ENCODE measurements at places on chromosomes 11 and 22.
A peak's percentile ranks its signal among the peaks of the same experiment; 100 is the strongest.

DNA sequence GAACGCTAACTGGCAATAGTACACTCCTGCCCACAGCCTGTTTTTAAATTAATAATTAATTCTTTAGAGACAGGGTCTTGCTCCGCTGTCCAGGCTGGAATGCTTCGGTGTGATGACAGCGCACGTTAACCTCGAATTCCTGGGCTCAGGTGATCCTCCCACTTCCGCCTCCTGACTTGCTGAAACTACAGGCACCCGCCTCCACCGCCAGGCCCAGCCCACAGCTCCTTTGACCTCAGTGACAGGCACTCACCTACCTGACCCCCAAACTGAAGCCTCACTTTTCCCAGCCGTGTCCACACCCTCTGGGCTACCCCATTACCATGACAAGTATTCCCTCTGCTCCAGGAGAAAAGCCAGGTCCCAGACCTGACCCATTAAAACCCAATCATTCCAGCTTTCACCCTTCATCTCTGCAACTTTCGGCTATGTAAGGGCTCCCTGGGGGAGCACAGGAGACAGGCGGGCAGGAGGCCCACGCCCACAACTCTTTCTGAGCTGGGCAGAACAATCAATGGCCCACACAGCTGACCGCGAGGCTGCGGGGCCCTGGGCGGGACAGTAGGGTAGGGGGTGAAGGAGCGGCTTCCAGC is 730 bp downstream of the LMNTD2 start:
- no peak for DNase-seq

DNA sequence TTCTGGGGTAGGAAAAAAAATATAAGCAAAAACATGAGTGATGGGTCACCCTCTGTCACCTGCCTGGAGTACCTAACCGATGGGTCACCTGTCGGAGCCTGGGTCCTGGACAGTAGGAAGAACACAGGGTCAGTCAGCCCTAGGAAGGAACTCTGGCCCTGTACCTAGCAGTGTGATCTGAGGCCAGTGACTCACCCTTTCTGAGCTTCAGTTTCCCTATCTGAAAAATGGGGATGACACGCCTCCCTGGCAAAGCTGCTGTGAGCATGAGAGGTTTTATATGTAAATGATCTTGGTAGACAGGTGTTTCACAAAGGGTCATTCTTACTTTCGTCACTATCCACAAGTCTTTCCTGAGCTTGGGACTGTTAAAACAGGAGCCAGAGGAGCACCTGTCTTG is 182.0 kb downstream of the ST3GAL4 start:
- DNase-seq: no peak

GRCh38 chr22:39990686-39991085 is 4.1 kb upstream of the FAM83F start:
- DNase-seq: no peak

- DNase-seq: no peak
These were observed 37.3 kb downstream of the ABCC8 start for GRCh38 chr11:17439316-17439782.

DNA sequence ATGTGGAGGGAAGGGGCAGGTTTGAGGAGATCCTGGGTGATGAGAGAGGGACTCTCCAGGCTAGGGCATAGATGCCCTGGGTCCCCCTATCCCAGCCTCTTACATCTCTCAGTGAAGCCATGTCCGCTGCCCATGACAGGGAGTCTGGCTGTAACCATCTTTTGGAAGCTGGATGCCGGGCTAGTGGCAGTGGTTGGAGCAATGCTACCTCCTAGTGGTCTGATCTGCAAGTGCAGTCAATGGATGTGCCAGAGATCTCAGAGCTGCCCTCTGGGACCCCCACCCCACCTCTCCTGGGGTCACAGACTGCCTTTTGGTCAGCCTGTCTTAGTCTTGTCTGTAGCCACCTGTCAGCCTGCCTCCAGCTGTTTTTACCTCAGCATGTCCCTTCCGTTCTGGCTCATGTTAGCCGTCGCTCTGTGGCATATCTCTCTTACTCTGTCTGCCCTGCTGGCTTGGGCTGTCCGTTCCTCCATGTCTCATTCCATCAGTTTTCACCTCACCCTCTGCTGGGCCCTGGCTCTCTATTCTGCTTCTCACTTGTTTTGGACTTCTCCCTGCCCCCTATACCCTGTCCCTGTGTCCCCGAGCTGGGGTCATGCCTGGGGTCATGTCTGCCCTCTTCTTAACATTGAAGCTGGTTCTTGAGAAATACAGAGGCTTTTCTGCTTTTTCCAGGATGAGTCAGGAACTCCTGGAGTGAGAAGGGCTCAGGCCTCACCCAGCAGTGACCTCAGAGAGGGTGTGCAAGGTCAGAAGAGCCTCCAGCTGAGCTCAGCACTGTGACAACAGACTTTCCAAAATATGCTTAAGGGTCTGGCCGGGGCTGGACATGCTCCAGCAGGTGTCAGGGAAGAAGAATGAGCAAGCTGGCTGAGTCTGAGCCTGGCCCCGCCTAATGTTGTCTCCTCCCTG is 52.0 kb upstream of the THY1 start:
- peak; percentile 24 for DNase-seq

DNA sequence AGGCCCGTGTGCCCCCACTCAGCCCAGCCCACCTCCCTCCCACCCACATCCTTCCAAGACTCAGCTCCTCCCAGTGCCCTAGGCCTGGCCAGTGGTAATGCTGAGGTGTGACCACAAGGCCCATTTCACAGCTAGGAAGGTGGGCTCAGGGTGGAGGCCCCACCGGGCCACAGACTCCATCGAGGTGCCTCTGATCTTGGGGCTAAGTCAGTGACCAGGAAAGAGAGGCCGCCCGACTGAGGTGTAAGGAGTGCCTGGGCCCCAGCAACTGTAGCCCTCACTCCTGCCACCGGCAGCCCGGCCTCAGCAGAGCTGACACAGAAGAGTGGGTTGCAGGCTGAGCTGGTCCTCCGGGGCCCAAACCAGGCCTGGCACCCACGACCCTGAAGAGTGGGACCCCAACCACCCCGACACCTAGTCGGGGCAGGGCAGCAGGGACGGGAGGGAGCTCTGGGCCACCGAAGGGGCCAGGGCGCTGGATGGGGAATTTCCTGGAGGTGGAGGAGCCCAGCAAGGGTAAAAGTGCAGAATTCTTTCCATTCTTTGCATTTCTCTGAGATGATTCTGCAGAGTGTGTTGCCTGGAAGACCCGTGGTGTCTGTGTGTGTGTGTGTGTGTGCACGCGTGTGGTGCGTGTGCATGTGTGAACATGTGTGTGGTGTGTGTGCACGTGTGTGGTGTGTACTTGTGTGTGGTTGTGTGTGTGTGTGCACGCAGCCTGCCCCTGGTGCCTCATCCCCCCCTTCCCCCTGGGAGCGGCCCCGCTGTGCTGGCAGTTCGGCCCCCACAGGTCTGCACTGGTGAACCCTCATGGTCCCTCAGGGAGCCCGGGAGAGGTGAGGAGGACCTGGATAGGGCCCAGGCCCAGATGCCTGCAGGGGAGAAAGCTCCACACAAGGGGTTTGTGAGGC is 8.3 kb upstream of the PIM3 start:
- no peak for DNase-seq
